Iris pigment epithelial cell (primary cell): ENCODE measurements at places on chromosomes 16 and 17.

DNA sequence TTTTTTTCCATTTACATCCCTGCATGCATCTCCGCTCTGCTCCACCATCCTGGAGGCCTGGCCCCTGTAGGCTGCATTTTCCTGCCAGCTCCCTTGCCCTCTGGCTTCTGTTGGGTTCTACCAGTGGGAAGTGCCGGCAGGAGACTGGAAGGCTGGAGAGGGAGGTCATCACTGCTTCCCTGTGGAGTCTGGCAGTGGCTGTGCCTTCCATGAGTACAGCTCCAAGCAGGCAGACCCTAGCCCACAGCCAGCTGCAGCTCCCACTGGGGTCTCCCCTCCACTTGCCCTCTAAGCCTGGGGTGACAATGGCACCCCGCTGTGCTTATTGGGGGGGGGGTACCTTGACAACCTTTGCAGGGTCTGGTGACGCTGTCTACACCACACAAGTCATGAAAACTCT lies 37.3 kb downstream of the MMP15 start:
- DNase-seq: no peak

DNA sequence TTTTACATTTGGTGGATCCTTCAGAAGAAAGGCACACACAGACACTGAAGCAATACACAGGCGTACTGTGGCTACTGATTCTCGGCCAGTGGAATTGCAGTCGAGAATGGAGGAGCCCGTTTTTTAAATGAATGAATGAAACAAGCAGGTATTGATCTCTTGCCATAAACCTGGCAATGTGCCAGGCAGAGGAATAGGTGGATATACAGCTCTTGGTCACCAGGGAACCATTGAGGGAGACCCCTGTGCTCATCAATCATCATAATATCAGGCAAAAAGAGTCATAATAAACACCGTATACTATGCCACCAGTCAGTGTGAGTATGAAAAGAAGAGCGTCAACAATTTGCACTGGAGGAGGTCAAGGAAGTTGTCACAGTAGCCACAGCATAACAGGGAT lies 140.3 kb upstream of the FOXF1 start:
- no peak for DNase-seq

- no peak for DNase-seq
These were observed 56.7 kb upstream of the TOB1 start for GRCh38 chr17:50922721-50923405.

GRCh38 chr17:34368196-34368945 lies 5.3 kb upstream of the CCL1 start:
- no peak for DNase-seq

- no peak for DNase-seq
These were observed 69.0 kb downstream of the OR1D5 start for GRCh38 chr17:2994441-2994840.

DNA sequence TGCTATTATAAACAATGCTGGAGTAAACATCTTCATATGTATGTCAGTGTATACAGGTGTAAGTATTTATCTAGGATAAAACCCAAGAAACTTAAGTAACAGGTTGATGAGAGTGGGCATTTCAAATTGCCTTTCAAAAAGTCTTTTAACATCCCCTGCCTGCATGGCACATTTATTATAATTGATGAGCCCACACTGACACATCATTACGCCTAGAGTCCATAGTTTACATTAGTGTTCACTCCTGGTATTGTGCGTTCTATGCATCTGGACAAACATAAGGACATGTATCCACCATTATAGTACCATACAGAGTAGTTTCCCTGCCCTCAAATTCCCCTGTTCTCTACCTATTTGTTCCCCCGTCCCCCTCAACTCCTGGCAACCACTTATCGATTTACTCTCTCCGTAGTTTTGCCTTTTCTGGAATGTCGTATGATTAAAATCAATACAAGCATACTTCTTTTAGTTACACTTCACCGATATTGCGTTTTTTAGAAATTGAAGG lies 53.7 kb downstream of the NACA2 start:
- DNase-seq: no peak

- peak; percentile 16 for DNase-seq
These were observed 11.8 kb upstream of the PHF12 start for GRCh38 chr17:28963055-28963611.
